ENCODE measurements at places on chromosomes 12 and 14.

DNA sequence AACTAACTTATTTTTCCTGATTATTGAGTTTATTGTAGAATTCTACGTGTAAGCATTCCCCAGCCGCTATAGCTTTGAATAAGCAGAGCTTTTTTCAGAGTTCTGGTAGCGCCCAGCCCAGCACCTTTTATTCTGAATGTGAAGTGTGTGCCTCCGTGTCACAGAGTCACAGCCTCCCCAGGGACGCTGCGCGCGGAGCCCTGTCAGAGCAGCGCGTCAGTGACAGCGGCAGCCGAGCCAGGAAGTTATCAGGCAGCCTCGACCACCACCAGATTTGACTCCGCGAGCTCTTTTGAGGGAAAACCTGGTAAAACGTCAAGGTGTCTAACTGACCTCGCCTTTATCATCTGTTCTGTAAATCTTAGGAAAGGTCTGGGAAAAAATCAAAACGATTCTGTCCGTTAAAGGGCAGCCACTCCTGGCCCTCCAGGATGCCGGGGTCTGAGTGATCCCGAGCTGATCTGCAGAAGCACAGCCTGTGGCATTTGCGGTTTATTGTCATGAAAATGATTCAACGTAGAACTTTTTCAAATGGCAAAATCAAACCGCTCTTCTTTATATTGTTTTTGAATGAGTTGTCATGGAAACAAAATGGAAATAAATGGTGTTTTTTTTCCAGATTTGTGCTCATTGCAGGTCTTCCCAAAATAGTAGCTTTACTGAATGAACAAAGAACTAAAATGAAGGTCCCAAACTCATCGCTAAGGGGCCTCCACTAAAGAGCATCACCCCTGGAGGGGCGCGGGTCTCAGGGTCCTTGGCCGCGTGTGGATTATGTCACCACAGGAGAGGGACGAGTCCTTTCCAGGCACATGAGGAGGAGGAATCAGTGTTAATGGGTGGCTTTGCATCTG lies 43.1 kb upstream of the MMP17 start:
- DNase-seq: peak; percentile 58

DNA sequence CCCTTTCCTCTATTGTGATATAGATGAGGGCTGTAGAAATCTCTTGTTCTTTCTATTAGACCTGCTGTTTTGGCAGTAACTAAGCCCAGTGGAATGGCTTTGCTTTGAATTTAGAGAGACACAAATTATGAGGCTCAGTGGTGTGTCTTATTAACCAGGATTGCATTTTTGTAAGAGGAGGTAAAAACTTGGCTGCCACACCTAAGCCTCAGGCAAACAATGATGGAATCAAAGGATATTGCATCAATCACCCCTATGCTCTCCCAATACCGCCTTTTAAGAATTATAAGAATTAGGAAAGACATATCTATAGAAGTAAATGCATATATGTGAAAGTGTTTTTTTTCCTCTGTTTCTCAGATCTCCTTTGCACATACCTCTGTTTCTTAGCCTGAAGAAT lies 63.3 kb downstream of the ACSS3 start:
- no peak for DNase-seq

- no peak for DNase-seq
Observed at GRCh38 chr14:61536661-61537562, 158.4 kb upstream of the HIF1A start.

DNA sequence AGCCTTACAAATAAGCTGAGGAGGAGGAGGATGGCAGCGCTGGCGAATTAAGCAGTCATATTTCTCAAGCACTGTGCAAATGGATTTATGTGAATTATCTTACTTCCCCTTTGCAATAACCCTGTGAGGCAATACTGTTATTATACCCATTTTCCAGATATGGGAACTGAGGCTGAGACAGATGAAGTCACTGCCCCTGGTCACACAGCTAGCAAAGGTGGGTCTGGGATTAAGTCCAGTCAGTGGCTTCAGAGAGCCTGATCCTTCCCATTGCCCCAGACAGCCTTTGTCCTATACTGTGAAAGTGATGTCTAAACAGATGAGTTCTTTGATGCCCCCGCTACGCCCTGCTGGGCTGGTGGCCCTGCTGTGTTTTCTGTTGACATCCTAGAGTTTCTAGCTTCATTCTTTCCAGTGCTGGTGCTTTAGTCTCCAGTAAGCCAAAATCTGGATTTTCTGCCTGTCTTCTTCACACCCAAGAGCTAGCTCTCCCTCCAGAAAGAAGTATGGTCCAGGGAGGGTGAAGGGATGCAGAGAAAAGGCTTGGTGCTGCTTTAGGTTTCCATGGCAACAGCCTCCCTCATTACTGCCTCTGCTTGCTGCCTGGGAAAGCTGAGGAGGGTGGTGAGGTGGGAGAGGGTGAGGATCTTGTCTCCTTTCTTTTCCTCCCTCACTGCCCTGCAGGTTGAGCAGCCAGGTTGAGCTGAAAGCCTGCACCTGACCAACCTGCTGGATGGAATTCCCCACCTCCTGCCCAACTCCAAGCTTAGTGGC lies 30.7 kb downstream of the TMEM63C start:
- DNase-seq: no peak

GRCh38 chr14:102590667-102591099 lies 1.8 kb upstream of the RCOR1 start:
- DNase-seq: no peak

DNA sequence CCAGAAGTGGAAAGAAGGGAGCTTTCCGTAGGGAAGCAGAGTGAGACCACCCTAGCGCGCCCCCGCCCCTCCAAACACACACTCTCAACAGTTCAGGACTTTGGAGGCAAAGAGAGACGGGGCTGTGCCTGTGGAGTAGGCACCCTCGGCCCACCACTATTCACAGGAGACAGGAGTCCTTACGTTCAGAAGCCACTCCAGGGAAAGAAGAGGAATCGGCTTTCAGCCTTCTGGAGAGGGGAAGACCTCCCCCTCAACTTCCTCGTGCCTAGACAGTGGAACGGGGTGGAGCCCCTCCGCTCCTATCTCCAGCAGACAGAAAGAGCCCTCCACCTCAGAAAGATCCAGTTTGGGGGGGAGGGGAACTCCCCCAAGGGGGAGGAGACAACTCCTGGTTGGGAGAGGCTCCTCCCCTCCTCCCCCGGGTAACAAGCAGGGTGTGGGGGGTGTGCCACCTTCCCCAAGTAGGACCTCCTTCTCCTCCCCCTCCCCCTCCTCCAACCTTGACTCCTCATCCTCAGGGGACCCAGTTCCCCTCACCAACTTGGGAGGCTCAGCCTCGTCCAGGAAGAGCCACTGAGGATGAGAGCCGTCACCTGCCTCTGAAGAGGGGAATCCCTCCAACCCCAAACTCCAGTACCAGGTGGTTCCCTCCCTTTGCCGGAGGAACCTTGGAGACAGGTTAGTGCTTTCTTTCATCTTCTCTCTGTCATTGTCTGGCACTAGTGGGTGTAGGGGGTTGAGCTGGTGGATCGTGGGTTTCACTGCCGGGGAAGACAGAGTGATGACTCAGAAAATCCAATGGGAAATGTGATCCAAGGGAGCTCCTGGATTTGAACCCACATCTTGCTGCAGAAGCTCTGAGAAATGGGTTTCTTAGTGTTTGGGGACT lies 883 bp downstream of the FOXJ2 start:
- DNase-seq: peak; percentile 45

GRCh38 chr14:95862243-95862642 lies 14.4 kb upstream of the TUNAR start:
- DNase-seq: no peak

- peak; percentile 4 for DNase-seq
Observed at GRCh38 chr12:78880078-78880477, 15.5 kb downstream of the SYT1 start.

DNA sequence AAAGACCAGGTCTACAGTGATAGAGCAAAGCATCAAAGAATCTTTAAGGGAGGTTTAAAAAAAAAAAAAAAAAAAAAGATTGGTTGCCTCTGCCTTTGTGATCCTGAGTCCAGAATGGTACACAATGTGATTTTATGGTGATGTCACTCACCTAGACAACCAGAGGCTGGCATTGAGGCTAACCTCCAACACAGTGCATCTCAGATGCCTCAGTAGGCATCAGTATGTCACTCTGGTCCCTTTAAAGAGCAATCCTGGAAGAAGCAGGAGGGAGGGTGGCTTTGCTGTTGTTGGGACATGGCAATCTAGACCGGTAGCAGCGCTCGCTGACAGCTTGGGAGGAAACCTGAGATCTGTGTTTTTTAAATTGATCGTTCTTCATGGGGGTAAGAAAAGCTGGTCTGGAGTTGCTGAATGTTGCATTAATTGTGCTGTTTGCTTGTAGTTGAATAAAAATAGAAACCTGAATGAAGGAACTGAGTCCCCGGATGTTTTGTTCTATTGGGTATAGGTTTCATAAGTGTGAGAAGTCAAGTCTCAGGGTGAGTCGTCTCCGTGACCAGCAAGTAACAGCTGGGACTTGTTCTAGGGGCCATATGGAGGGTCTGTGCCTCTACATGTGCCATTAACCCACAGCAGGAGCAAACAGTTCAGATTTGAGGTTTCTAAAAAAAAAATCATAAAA lies 9.3 kb downstream of the PEBP1 start:
- DNase-seq: no peak

DNA sequence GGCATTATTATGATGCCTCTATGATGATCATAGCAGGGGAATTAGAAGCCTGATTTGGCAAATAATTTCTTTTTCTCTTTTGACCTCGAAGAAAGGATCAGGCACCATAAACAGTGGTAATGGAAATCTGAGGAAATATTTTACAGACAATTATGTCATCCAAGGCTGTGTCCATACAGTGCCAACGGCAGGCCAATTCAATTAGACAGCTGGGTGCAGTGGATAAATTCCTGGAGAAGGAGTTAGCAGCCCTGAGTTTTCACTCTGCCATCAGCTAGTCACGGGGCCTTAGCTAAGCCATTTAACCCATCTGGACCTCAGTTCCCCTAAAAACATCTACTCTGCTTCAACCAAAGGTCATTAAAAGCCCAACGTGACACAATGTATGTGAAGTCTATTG lies 4.1 kb downstream of the TPH2 start:
- no peak for DNase-seq

GRCh38 chr12:124620606-124621295 lies 53.3 kb upstream of the NCOR2 start:
- peak; percentile 79 for DNase-seq

- peak; percentile 68 for DNase-seq
Observed at GRCh38 chr12:124453419-124454351, 113.7 kb downstream of the NCOR2 start.

GRCh38 chr12:40718878-40719372 lies 26.7 kb downstream of the CNTN1 start:
- no peak for DNase-seq

GRCh38 chr14:38336298-38336697 lies 80.4 kb upstream of the CLEC14A start:
- DNase-seq: no peak

- DNase-seq: no peak
Observed at GRCh38 chr12:123288751-123289346, 17.2 kb upstream of the CDK2AP1 start.

DNA sequence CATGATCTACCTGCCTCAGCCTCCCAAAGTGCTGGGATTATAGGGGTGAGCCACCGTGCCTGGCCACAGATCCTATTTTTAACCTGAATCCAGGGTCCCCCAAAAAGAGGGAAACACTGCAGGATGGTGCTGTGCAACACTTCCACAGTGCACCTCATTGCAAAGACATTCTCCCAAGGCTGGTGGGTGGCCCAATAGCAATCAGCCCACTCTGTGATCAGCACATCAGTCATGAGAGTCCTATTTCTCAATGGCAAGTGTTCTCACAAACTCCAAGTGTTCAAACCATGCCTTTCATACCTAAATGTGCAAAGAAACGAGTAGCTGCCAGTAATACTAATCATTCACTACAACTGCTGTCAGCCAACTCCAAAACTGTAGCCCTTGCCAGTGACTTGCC lies 612.9 kb downstream of the CCER1 start:
- peak; percentile 9 for DNase-seq

DNA sequence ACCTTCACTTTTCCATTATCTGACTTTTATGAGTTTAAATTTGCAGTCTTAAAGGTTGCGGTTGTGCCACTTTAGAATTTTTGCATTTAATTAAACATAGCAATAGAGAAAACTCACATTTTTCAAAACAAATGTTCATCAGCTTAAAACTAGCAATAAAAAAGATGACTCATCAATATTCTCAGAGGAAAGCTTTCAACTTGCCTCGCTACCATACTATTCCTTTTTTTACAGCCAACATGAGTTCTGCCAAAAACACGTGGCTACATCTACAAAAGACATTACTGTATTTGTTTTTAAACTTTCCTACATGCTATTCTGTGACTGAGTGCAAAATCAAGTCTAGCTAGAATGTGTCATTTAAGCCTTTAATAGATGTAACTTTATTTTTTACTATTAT lies 497.1 kb downstream of the RPS29 start:
- no peak for DNase-seq

DNA sequence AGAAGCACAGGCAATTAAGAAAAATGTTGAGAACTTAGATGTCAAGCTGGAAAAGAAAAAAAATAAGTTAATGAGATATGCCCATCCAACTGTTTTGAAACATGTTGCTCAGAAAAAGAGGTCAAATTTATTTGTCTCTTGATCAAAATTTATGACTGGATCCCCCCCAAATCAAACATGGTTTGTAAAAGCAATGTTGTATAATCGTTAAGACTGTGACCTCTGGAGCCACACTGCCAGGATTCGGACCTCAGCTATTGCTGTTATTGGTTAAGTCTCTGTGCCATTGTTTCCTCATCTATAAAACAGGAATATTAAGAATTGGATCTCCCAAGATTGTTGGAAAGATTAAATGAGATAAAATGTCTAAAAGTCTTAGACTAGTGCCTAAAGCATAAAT lies 51.9 kb upstream of the LRRK2 start:
- DNase-seq: no peak

GRCh38 chr12:29350080-29350479 lies 30.9 kb downstream of the ERGIC2 start:
- DNase-seq: peak; percentile 74

- DNase-seq: no peak
Observed at GRCh38 chr12:11545484-11546330, 103.8 kb upstream of the ETV6 start.

- no peak for DNase-seq
Observed at GRCh38 chr12:112112409-112113133, 4.0 kb upstream of the NAA25 start.

DNA sequence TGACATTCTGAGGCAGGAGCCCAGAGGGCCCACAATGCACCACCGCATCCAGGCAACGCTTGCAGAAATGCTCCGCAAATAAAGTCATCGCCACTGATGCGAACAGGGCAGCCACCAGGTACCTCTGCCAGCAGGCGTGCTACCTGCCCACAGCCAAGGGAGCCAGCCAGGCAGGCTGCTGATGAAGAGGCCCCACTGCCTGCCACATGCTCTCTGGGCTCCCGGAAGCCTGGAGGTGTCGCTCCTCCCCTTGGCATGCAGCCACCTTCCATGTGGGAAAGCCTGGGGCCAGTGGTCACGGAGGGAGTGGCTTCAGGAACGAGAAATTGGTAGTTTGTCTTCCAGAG lies 14.7 kb downstream of the GPR132 start:
- DNase-seq: peak; percentile 25
